ENCODE measurements at places on chromosomes 11 and 22. TPM values are rescaled to one million over a fixed set of nuclear protein-coding genes. Genes with fewer than 3 reads are reported as not detected.

TSPAN32 gene
- total RNA-seq = not detected

ANKK1 gene
- not detected for total RNA-seq

MS4A10 gene
- not detected for total RNA-seq

LDLRAD3 gene
- 11.7 TPM for total RNA-seq

ACRV1 gene
- not detected for total RNA-seq

CCDC87 gene
- total RNA-seq = not detected

GAS2L1 gene
- 5.1 TPM for total RNA-seq

FGF3 gene
- total RNA-seq = not detected

ANGPTL5 gene
- total RNA-seq = not detected

DNA sequence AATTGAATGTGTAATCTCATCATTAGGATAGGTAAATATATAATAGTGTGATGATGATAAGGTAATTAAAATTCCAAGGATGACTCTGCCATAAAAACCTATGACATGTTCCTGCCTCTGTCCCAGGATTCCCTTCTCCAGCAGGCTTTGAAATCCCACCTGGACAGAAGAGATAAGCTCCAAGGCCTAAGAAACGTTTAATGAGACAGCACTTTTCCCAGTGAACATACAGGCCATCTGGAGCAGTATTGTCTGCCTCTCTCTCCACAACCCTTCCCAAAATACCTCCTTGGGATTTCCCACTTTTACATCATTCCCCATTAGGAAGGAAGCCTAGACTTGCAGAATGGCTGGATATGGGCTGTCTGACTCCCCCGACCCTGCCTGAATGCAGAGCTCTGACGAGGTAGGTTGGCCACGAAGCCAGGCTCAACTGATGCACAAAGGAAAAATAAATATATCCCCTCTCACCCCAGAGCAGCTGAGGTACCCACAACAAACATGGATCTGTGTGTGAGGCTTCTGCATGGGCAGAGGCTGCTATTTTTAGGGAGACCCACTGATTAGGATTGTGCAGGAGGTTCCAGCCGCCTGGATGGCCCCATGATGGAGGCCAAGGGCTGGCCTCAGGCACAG is 71.0 kb downstream of the TMPRSS5 start:
- no peak for DNase-seq

DNA sequence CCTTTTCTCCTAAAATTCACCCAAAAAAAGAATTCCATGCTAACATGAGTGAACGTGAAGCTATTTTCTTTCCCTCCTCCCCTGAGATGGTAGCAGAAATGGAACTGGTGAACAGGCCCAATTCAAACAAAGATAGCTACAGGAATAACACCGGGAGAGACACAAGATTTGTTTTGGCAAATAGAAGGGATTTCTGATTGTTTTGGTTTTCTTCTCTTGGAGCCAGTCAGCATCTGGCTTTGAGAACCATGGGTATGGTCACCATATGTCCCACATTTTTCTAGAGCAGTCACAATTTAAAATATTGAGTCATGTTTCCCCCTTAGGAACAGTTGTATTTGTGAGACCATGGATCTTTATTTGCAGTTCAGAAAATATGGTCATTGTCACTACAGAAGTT is 214.1 kb downstream of the FAM76B start:
- DNase-seq = no peak

- DNase-seq = no peak
These were observed 125.7 kb upstream of the C11orf58 start for GRCh38 chr11:16612566-16613261.

DNA sequence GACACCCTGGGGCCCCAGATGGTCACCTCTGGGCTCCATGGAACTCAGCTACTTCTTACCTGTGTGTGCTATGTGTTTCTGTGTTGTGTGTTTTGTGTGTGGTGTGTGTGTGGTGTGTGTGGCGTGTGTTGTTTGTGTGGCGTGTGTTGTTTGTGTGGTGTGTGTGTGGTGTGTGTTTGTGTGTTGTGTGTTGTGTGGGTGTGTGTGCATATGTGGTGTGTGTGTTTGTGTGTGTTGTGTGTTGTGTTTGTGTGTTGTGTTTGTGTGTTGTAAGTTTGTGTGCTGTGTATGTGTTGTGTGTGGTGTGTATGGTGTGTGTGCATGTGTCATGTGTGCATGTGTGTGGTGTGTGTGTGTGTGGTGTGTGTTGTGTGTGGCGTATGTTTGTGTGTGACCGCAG is 3.8 kb upstream of the WNT7B start:
- DNase-seq = no peak

- DNase-seq = no peak
These were observed 30.7 kb downstream of the ST3GAL4 start for GRCh38 chr11:126385991-126386728.

DNA sequence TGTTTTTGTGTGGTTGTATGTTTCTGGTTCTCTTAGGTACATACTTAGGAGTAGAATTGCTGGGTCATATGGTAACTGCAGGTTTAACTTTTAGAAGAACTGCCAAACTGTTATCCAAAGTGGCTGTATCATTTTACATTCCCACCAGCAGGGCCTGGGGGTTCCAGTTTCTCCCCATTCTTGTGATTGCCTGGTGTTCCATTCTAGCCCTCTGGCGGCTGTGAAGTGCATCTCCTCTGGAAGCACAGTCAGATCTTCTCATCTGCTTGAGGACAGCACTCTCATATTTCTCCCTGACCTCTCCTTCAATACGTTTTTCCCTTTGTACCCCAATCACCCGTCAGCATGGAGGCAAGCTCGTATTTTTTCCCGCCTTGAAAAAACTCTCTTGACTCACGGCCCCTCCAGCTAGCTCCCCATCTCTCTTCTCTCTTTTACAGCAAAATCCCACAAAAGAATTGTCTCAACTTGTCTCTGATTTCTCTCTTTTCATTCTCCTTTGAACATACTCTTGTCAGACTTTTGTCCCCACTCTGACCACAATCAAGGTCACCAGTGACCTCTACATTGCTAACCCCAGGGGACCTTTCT is 56.8 kb upstream of the THY1 start:
- DNase-seq = no peak

DNA sequence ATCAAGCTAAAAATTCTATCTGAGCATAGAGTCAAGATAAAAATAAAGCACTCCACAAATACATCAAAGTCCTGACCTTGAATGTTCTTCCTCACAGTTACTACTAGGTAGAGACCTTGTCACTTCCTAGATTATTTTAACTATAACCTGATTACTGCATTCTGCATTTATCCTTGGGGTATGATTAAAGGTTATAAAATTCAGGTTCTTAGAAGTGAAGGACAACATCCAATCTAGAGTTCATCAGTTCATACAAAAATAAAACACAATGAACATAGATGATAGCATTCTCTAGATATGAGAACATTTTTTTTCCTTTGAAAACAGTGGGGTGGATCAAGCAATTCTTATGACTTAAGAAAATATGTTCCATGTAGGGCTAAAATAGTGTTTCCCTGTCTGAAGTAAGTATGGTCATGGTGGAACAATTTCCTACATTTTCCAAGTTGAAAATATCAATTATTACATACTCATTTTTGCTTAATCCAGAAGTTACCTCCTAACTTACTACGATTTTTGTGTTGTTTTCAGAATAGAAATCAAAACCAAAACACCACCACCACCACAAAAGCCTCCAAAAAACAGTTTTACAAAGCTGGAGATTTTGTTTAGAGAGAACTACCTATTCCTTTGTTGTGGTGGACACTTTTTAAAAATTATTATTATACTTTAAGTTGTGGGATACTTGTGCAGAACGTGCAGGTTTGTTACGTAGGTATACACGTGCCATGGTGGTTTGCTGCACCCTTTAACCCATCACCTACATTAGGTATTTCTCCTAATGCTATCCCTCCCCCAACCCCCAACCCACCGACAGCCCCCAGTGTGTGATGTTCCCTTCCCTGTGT is 112.0 kb upstream of the DDI1 start:
- DNase-seq = no peak

- no peak for DNase-seq
These were observed 56.2 kb upstream of the SC5D start for GRCh38 chr11:121236115-121237001.

- DNase-seq = no peak
These were observed 100.6 kb downstream of the PHF21B start for GRCh38 chr22:44909241-44909640.

DNA sequence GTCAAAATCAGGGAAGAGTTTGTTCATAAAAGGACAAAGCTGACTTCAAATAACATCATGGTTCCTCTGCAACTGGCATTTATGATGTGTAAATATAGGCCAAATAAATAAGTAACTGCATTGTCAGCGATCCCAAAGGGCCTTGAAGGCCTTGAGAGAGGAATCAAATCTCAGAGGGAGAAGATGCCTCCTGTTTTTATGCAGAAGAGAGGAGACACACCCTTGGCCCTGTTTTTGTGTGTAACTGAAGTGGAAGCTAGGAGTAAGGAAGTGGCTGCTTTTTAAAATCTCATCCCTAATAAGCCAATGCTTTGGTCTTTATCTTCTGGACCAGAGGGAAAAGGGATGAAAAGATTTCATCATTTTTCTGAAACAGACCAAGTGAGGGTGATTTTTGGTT is 15.7 kb upstream of the SCN3B start:
- no peak for DNase-seq

DNA sequence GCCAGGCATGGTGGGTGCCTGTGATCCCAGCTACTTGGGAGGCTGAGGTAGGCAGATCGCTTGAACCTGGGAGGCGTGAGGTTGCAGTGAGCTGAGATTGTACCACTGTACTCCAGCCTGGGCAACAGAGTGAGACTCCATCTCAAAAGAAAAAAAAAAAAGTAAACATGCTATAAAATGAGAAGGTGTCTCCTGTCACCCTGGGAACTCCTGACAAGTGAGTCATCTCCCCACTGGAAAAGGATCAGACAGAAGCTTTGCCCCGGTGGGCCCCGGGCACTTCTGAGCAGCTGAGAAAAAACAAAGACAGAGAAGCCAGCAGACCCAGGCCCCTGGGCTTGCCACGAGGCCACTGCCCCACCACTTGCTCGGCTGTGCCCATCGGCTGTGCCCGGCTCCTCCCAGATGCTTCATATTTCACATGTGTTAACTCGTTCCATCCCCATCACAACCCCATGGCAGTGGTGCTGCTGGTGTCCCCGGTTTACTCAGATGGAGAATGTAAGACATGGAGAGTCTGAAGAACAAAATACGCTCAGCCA is 22.3 kb downstream of the TTLL1 start:
- DNase-seq = no peak

DNA sequence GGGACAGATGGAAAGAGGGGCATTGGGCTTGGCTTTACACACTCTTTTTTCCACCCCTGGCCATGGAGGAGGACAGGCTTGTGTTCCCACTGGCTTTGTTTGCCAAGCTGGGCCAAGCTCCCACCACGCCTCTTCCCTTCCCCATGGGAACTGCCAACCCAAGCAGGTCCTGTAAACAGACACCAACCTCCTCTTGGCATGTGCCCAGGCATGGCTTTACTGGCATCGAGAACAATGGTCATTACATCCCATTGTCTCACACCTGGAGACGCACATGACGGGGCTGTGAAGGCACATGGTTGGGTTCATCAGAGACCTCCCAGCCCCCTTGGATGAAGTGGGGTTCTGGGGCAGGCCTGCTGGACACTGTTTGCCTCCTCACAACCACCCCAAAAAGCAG is 11.7 kb downstream of the SEC14L3 start:
- no peak for DNase-seq

DNA sequence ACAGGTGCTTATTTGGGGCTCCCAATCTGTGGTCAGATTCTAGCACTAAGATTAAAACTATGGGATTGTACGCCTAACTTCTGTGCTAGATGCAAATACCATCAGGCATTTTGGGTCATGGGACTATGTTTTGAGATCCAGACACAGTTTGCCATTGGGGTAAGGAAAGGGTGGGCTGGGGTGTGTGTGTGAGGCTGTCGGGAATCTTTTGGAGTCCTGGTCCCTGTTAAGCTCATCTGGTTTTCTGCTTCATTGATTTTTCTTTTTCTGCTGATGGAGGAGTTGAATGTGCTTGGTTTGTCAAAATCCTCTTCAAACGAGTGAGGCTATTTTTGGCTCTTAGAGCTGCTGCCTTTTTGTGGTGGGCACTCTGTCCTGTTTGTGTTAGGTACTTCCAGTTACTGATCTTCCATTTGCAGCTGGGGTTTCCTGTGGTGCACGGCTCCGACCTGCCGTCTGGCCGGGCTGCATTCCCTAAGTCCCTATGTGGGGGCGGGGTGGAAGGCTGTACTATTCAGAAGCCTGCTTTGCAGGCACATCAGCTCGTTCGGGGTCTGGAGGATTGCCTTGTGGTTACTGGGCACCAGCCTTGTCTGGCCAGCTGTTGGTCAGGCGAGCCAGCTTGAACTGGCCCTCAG is 2.9 kb downstream of the BCR start:
- DNase-seq = no peak
